ENCODE measurements at places on chromosomes 5 and 9. TPM values are rescaled to one million over a fixed set of nuclear protein-coding genes. Genes with fewer than 3 reads are reported as not detected.

The GZMA gene
- total RNA-seq: not detected

The C9orf50 gene
- not detected for total RNA-seq

The TMC1 gene
- not detected for total RNA-seq

The OR1Q1 gene
- total RNA-seq: not detected

The PCDHA9 gene
- not detected for total RNA-seq

The GLRA1 gene
- not detected for total RNA-seq

The XRCC4 gene
- 9.1 TPM for total RNA-seq

The TEX48 gene
- not detected for total RNA-seq

The CDH10 gene
- 0.15 TPM for total RNA-seq

The SLCO6A1 gene
- total RNA-seq: not detected

The CCDC180 gene
- 0.39 TPM for total RNA-seq

The TLE1 gene
- total RNA-seq: 33.1 TPM

The CDKN2A gene
- 47.6 TPM for total RNA-seq
